Left hindlimb (tissue), 1 donor: ENCODE measurements at places on chromosomes 5 and 9.

DNA sequence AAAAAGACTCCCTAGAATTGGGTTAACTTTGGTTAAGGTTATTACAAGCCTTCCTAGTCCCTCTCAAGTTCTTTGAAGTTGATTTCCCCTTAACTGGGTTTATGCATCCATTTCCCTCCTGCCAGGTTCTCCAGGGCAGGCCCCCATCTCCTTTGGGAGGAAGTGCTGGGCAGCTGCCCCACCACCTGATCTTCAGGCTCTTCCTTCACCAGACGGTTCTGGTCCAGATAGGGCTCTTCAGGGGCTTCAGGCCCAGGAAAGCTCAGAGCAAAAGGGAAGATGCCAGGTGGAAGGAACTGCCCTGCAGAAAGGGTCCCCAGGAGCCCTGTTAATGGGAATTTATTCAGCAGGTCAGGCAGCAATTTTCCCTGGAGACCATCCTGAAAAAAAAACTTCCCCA is 2.1 kb downstream of the SMIM32 start:
- no peak for DNase-seq

GRCh38 chr9:22108581-22109370 is 99.7 kb upstream of the CDKN2B start:
- no peak for DNase-seq

DNA sequence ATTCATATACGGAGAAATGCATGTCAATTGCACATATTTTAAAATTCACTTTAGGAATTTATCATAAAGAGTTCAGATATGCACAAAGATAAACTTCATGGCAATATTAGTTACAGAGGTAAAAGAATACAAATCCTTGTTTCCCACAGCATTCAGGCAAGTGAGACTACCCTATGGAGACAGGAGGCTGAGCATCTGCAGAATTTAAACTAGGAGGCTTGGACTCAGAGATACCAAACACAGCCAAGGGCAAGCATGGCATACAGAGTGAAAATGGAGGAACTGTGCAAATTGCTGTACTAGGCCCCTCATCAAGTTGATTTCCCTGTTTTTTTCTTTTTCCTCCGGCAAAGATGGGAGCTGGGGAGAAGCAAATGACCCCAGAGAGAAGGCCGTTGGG is 94.2 kb downstream of the SLC24A2 start:
- DNase-seq = no peak

DNA sequence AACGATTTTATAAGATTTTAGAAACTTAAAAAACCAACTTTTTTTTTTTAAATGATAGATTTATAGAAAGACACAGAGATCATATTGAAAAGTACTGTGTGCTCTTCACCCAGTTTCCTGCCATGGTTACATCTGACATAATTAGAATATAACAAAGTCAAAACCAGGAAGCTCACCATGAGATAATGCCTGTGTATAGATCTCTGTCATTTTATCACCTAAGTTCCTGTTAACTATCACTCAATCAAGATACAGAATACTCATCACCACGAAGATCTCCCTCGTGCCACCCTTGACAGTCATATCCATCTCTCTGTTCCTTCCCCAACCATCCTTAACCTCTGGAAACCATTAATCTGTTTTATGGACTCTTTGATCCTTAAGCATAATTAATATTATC is 39.1 kb downstream of the POC5 start:
- no peak for DNase-seq

GRCh38 chr5:12794476-12795332 is 890.5 kb upstream of the CTNND2 start:
- no peak for DNase-seq

- DNase-seq = no peak
Observed at GRCh38 chr9:7075154-7075553, 317.4 kb downstream of the KDM4C start.

- no peak for DNase-seq
Observed at GRCh38 chr9:38144421-38144820, 75.4 kb upstream of the SHB start.

DNA sequence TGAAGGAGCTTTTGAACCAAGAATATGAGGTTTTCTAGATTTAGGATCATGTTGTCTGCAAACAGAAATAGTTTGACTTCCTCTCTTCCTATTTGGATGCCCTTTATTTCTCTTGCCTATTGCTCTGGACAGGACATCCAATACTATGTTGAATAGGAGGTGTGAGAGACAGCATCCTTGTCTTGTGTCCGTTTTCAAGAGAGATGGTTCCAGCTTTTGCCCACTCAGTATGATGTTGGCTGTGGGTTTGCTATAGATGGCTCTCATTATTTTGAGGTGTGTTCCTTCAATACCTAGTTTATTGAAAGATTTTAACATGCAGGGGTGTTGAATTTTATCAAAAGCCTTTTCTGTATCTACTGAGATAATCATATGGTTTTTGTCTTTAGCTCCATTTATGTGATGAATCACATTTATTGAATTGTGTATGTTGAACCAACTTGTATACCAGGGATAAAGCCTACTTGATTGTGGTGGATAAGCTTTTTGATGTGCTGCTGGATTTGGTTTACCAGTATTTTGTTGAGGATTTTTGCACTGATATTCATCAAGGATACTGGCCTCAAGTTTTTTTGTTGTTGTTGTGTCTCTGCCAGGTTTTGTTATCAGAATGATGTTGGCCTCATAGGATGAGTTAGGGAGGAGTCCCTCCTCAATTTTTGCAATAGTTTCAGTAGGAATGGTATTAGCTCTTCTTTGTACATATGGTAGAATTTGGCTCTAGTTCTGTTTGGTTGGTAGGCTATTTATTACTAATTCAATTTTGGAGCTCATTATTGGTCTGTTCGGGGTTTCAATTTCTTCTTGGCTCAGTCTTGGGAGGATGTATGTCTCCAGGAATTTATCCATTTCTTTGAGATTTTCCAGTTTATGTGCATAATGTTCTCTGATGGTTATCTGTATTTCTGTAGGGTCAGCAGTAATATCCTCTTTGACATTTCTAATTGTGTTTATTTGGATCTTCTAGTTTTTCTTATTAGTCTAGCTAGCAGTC is 41.2 kb upstream of the IFNE start:
- DNase-seq = no peak

- DNase-seq = no peak
Observed at GRCh38 chr9:135609366-135609955, 29.9 kb downstream of the GLT6D1 start.

- DNase-seq = no peak
Observed at GRCh38 chr5:76451031-76451701, 48.1 kb downstream of the IQGAP2 start.

DNA sequence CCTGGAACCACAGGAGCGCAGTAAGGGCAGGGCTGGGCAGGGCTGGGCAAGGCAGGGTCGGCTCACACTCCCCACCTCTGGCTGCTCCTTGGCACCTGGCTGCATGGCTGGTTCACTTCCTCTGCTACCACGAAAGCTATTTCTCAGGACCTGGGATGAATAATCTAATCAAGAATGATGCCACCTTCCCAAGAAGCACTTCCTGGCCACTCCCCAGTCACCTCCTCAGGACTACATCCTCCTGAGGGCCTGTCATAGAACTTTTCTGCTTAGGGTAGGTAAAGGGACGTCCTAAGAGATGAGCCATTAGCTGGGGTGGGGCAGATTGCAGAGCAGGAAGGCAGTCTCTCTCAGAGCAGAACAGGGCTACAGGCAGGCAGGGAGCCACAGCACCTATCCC is 288.2 kb upstream of the MAP3K1 start:
- DNase-seq = no peak

DNA sequence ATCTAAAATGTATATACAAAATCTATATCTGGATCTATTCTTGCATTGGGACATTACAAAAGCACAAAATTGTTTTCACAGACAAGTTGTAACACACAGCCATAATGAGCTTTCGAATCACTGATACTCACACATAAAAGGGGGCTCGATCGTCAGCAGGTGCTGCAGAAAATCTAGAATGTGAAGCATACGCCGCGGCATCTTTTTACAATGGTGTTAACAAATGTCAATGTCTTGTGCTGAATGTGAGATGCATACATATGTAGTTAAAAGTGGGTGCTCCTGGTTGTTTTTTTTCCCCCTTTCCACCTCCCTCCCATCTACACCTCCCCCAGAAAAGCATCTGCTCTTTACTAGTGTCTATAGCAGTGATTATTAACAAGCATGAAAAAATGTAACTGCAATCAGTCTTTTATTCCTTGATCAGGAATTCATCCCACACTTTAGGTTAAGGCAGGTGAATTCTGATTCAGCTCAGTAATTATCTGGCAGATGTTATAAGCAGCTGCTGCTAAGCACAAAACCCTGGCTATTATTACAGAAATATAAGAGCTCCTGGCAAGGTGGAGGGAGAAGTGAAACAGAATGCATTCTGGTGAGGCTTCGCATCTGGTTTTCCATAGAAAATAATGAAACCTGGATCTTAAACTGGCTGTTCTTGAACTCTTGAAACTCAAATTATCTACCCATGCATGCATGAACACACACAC is 114.1 kb downstream of the MPDZ start:
- no peak for DNase-seq

GRCh38 chr5:176844706-176845391 is 34.5 kb downstream of the UNC5A start:
- DNase-seq = no peak
